ENCODE measurements at places on chromosomes 6 and 20.

DNA sequence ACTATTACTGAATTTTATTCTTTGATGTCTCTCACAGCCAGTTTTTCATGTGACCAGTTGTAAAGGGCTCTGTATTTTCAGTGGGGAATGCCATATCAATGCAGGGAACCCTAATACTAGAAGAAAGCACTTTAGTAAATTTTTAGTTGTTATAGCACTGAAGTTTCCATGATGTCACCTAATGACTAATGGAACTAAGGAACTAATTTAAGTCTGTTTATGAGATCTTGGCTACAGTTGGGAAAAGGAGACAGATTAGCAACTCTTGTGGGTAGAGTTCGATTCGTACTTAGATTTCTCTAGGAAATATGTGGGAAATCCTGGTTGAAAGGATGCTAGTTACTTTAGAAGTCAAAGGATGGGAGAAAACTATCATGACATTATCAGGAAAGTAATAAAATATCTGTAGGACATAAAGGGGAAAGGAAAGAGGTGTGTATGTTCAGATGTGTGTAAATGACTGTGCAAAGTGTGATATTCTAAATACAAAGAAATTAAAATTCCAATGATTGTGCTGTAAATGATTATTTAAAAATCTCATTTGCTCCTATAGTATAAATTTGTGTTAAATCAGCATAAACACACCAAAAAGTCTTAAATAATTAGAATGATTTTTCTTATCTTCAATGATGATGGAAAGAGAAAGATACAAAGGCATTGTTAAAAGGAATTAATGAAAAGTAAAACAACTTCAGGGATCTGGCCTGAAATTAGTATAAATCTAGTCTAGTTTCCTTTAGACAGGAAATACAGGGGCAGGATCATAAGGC is 103.4 kb downstream of the LRRC1 start:
- DNase-seq, result no peak

DNA sequence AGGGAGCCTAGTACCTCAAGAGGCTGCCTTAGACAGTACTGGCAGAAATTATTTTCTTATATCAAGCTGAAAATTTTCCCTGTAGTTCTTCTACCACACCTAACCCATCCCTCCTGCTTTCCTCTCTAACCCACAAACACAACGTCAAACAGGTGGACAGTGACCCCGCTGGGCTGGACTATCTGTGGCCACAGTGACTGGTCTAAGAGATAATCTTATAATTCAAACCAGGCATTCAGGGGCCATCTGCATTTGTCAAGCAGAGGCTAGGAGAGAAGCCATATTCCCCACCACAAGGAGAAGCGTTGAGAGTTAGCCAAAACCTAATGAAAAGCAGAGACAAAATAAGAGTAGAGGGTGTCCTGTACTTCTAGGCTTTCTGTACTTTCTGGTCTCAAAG is 8.2 kb downstream of the HDDC2 start:
- DNase-seq, result no peak

- DNase-seq, result peak; percentile 97
These were observed 50.7 kb upstream of the SIRPA start for GRCh38 chr20:1844325-1845162.

- DNase-seq, result no peak
These were observed 208.4 kb downstream of the CDH4 start for GRCh38 chr20:61460261-61461052.

DNA sequence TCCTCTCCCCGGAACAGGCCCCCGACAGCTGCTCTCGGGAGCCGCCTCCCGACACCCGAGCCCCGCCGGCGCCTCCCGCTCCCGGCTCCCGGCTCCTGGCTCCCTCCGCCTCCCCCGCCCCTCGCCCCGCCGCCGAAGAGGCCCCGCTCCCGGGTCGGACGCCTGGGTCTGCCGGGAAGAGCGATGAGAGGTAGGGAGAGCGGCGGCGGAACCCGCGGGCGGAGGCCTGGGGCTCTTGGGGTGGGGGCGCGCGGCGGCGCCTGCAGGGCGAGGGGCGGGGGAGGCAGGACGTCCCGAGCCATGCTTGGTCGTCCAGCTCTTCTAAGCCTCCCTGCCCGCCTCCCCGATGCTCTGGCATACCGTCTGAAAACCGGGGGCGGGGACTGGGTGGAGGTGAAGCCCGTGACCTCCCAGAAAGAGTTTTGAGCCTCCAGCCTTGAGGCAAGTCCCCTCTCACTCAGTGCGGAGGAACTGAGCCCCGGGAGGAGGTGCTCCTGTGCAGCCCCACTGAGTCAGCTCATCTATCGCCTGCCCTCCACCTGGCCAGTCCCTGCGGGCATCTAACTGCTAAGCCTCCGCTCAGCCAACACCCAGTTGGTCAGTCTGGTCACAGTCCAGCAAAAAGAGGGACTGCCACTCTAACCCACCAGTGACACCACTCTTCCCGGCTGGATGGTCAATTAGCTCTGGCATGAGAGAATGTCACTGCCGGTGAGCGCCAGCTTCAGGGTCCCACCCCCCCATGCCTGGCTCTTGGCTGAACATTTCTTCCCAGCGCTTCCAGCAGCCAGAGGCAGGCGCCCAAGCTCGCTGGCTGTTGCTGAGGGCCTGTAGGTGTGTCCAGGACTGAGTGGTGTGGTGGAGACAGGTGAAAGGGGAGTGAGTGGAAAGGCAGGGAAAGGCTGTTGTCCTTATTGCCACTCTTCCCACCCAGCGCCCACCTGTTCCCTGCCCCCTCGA is 482 bp downstream of the DDR1 start:
- DNase-seq, result peak; percentile 16

- no peak for DNase-seq
These were observed 207.7 kb downstream of the BTBD9 start for GRCh38 chr6:38432079-38432478.

GRCh38 chr6:116215414-116215813 is 38.5 kb downstream of the TSPYL4 start:
- DNase-seq, result no peak

- no peak for DNase-seq
These were observed 78.6 kb upstream of the PTPRK start for GRCh38 chr6:128599036-128599435.

GRCh38 chr20:45339799-45340198 is 8.4 kb downstream of the SDC4 start:
- no peak for DNase-seq

GRCh38 chr6:163086624-163086920 is 327.9 kb upstream of the QKI start:
- no peak for DNase-seq

- peak; percentile 45 for DNase-seq
These were observed 29.8 kb downstream of the PDYN start for GRCh38 chr20:1964061-1964460.

- DNase-seq, result no peak
These were observed 197.0 kb upstream of the FKBP1C start for GRCh38 chr6:63014290-63014689.

GRCh38 chr20:19847383-19847782 is 89.3 kb downstream of the RIN2 start:
- DNase-seq, result no peak

GRCh38 chr6:87588756-87589407 is 905 bp downstream of the RARS2 start:
- DNase-seq, result peak; percentile 5

- no peak for DNase-seq
These were observed 284.2 kb downstream of the BTBD9 start for GRCh38 chr6:38355519-38355918.

GRCh38 chr6:57086843-57087242 is 3.1 kb upstream of the ZNF451 start:
- DNase-seq, result no peak
